Fibroblast of skin of left quadriceps (primary cell): ENCODE measurements at places on chromosomes 12 and 14.

DNA sequence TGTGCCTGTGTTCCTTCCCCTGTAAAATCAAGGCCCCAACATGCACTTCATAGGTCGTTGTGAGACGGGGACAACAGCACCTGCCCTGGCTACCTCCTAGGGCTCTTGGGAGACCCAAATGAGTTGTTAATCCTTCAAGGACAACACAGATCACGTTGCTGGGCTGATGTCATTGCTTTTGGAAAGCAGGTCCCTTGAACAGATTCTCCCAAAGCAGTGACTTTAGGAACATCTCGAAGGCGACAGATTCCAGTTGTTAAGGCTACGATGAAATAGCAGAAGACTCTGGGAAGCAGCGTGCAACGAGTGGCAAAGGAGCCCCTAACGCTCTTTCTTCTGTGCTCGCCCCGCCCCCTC is 26.2 kb upstream of the MAP1LC3B2 start:
- no peak for DNase-seq

- no peak for DNase-seq
These were observed 24.4 kb upstream of the CRACR2A start for GRCh38 chr12:3777206-3777809.

DNA sequence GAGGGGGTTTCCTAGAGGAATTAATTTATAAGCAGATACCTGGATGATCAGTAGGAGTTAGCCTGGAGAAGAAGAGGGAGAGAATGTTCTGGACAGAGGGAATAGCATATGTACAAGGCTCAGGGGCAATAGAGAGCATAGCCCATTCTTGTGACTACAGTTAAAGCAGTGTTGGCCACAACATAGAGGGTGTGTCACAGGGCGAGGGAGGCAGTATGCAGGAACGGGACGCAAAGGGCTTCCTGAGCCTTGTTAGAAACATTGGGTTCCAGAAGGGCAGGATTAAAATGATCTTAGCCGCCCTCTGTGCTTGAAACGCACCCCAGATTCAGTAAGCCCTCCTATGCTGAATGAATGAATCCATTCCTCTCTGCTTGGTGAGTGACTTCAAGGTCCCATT is 142.2 kb upstream of the PWP1 start:
- DNase-seq = no peak

DNA sequence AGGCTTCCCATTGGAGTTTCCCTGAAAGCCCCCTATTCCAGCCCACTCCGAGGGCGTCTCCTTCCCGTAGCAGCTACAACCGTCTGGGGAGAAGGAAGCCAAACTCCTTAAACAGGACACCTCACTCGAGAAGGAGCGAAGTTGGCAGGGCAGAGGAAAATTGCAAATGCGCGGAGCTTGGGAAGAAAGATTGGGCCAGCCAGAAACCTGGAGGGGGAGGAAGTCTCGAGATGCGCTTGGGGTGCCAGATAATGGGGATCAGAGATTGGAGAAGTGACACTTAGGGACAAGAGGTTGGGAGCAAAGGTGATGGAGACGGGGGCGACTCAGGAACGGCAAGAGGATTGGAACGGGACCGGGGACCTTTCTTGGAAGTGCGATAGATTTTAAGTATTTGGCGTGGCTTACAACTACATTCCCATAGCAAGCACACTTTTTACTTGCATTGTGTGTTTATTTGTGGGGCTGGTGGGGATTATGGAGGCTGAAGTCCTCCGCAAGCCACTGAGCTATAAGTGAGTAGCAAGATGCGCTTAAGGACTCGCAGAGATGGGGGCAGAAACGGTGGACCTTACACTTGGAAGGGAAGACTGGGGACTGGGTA is 926 bp downstream of the HRK start:
- no peak for DNase-seq

- no peak for DNase-seq
These were observed 53.2 kb downstream of the SINHCAF start for GRCh38 chr12:31272607-31273225.

GRCh38 chr14:35534208-35534872 is 376 bp downstream of the INSM2 start:
- no peak for DNase-seq

GRCh38 chr12:69688021-69688420 is 11.1 kb downstream of the BEST3 start:
- no peak for DNase-seq

DNA sequence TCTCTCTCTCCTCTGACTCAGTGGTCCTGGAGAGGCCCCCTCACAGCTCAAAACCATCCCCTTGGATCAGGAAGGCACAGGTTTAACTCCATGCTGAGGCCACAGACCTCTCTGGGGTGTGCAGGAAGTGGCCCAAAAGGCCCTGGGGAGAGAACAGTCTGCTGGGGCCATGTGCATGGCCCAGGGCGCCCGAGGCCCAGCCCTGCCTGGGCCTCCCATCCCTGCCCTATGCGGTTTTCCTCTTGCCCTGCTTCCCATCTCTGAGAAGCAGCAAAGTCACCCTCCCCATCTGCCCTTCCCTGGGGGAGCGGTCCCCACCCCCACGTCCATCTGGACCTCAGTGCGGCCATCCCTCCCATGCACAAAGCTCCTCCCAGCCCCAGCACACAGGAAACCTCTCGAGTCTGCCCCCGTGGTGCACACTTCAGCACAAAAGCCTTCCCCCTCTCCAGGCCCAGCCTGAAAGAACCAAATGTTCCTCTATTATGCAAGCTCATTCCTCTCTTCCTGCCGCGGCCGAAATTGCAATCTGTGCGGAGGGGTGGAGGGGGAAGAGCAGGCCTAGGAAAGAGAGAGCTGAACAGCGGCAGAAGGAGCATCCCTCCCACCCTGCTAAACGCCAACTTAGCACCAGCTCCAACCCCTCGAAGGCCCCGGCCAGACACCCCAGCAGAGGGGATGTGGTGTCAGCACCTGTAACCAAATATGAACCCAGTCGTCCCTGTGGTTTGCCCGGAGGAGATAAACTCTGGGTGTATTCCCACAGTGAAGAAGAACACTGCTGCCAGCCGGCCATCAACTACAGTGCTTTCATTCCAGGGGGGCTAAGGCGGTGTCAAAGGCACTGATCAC is 108.5 kb downstream of the SCARB1 start:
- DNase-seq = peak; percentile 88

GRCh38 chr12:9588749-9589148 is 19.0 kb downstream of the KLRB1 start:
- DNase-seq = no peak

DNA sequence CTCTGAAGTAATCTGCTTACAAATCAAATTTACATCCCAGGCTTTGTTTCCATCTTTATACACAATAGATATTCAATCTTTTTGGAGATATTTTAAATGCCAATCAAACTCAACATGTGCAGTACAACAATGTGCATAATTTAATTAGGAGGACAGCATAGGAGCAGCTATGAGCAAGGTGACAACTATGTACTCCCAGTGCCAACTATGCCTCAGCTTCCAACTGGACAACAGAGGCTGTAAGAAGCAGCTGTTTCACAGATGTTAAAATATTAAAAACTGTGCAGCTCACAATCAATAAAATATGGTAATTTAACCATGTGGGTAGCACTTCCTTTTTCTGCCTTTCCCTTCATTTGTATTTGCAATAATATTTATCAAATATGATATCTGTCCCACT is 99.9 kb downstream of the ST8SIA1 start:
- DNase-seq = peak; percentile 73

DNA sequence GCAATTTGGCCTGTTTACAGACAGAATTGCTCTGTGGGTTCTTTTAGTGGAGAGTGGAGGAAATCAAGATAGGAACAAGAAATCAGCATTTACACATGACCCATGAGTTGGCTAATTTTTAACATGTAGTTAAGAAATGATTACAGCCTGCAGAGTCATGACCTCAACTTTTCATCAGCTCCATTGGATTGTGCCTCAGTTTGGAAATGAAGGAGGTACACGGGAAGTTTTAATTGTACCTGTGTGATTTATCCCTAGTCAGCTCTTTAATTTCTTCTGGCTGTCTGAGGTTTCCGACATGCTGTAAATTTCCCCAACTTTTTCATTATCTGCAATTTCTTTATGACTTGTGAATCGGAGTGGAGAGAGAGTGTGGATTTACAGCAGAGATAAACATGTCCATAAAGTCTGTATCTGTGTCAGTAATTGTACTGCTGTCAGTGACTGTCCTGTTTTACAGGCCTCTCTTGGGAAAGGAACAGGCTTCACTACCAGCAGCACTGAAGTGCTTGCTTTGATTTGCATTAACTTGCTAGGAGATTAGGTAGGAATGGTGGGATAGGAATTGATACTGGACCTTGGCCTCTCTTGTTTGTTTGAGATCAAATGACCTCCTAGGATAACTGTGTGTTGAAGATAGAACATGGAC is 49.2 kb downstream of the LIN52 start:
- no peak for DNase-seq

GRCh38 chr12:53147181-53147580 is 33.3 kb upstream of the ZNF740 start:
- DNase-seq = no peak

DNA sequence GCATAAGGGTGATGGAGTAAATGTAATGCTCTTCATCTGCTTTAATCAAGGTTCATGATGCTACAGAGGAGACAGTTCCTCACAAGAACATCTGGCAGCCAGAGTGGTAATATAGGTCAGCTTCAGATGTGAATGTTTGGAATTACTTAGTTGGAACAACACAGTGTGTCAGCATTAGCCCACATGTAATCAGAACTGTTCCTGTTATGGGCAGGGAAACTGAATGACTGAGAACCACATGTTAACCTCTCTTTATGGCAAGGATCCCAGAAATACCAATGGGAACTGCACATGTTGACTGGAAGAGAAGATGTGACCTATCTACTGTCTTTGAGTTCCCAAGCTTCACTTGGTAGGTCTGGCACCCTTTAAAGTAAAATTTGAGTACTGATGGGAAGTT is 390.1 kb upstream of the PDE3A start:
- peak; percentile 98 for DNase-seq

DNA sequence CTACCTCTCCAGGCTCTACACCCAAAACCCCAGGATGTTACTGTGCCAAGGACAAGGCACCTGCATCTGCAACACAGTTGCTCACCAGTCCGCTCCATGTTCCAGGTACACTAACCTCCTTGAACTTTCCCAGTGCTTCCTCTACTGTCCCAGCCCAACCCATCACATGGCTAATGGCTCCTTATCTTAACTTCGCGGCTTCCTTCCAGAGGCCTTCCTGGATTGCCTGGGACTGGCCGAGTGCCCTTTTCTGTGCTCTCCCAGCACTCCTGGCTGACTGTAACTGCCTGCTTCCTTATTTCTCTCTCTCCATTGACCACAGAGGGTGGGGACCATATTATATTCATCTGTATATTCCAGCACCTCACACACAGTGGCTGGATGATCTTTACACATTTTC is 20.9 kb downstream of the POMT2 start:
- no peak for DNase-seq

DNA sequence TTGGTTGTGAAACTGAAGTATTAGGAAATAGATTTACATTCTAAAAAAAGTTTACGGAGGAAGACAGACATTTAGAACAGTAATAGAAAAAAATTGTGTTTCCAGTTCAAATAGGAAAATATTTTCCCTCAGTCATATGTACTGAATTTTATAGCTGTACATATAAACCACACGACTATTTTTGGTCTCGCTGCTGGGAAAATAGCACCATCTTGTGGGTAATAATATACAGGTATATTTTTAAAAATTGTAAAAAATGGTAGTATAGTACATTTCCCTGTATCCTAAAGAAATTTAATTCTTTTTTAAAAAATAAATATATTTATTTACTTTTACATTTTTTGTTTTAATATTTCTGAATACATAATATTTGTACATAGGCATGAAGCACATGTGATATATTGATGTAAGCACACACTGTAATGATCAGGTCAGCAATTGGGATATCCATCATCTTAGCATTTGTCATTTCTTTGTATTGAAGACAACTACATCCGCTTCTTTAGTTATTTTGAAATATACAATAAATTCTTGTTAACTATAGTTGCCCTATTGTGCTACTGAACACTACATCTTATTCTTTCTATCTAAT is 168.6 kb downstream of the ALX1 start:
- DNase-seq = no peak

DNA sequence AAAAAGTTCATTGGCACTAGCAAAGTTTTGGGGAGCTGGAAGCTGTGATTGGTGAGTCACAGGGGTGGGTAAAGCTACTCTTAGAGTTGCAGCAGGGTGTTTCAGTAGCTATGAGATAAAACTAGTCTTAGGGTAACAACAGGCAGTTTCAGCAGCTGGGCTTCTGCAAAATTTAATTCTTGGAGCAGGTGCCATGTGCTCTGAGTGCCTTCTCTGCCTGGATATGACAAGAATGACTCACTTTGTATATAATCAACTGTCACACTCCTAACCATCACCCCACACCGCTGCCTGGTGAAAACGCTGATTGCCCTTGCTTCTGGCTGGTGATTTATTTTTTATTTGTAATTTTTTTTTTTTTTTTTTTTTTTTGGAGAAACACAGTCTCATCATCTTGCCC is 10.5 kb upstream of the PLBD2 start:
- no peak for DNase-seq

- DNase-seq = no peak
These were observed 15.6 kb upstream of the DYNC1H1 start for GRCh38 chr14:101948666-101949216.

GRCh38 chr12:15427913-15428312 is 105.6 kb downstream of the PTPRO start:
- no peak for DNase-seq

- no peak for DNase-seq
These were observed 42.1 kb downstream of the KCNMB4 start for GRCh38 chr12:70408004-70408790.

DNA sequence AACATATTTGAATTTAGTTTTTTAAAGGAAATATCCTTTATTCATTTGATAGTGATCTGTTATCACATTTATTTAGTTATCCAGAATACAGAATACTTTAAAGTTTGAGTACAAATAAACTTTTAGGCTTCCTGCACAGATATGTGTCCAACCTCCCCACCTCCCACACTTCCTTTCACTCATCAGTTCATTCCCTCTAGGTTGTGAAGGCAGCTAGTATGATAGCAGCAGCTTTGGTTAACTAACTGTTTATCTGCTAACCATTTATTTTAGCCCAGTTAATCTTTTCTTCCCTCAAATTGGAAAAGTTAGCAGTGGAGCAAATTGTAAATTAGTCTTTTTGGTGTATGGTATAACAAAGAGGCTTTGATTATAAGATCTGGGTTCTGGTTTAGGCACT is 35.7 kb downstream of the CNOT2 start:
- DNase-seq = no peak

GRCh38 chr12:49261721-49262120 is 3.2 kb upstream of the TUBA1C start:
- DNase-seq = peak; percentile 68

DNA sequence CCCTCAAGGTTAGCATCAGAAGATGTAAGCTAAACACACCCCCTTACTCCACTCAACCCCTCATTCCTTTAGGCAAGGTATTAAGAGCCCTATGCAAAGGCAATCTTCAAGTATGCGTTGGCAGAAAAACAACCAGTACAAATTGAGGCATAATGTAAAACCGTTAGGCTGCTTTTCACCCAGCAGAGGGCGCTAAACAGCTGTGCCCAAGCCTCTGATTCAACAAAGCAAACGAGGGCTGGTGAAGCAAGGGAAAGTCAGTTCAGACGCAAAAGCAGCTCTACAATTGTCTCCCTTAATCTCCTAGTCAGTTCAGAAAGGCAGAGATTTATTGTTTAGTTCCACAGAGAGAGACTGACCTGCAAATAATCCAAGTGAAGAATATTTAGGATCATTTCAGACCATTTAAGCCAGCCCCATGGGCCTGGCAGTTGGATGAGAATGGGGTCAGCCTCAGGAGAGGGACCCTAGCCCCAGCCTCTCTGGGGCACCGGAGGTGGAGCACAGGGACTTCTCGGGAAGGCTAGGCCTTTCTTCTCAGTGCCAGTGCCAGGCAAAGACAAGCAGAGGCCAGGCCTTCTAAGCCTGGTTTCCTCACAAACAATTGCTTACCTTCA is 23.5 kb downstream of the DCAF5 start:
- peak; percentile 66 for DNase-seq
